HFFc6 (cell line): ENCODE measurements at places on chromosomes 6 and 20.

GRCh38 chr20:42179768-42180167 is 561.6 kb upstream of the CHD6 start:
- no peak for DNase-seq

DNA sequence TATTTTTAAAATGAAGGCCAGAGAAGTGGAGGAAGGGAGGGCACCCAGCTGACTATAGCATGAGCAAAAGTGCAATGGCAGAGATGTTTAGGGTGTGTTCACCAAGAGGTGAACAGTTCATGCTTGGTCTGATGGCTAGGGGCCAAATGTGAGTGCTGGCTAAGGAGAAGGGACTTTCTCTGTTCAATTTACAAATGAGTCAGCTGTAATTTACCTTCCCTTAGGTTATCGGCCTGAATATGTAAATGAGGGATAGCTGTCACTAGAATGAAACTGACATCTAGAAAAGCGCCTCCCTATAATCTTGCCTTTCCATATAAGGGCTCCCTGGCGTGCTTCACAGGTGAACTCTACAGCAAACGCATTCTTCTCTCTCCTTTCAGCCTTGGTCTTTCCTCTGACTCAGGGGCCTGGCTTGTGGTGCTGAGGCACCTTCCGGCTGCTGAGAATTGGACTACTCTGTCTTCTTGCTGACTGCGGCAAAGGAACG is 114.7 kb upstream of the BACH2 start:
- DNase-seq, result no peak

GRCh38 chr20:1174787-1175186 is 10.0 kb downstream of the TMEM74B start:
- DNase-seq, result no peak

- DNase-seq, result no peak
Measured at GRCh38 chr6:3391902-3392458, 64.9 kb downstream of the SLC22A23 start.

DNA sequence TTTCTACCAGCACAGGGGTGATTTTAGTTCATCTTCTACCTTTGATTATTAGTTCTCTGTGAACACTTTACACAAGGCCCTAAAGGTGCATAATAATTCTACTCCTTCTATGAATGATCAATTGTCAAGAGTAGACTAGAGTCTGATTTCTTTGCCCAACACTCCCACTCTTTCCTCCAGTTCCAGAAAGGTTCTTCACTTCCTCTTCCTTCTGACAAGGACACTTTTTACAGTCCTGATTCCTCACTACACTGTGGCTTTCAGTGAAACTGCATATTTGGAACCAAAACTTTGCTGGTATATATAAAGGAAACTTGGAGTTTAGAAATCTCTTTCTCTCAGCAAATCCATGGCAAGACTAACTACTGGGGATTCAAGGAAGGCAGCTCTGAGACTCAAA is 10.6 kb upstream of the RSPO3 start:
- no peak for DNase-seq

GRCh38 chr20:25288291-25289181 is 40.7 kb downstream of the PYGB start:
- DNase-seq, result no peak
